ENCODE measurements at places on chromosomes 1 and 21.
A peak's percentile ranks its signal among the peaks of the same experiment; 100 is the strongest.

DNA sequence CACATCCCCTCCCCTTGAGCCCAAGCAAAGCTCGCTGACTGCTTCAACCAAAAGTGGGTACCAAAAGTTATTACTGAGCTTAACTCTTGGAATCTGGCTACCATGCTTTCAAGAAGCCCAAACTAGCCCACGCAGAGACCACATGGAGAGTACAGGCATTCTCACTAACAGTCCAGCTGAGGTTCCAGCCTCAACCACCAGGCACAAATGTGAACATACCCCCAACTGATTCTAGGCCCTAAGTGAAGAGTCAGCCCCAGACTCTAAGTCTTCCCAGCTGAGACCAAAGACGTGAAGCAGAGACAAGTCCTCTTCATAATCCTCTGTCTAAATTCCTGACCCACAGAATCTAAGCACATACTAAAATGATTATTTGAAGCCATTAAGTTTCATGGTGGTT, 36.8 kb downstream of the EVI5 start:
- no peak for DNase-seq

DNA sequence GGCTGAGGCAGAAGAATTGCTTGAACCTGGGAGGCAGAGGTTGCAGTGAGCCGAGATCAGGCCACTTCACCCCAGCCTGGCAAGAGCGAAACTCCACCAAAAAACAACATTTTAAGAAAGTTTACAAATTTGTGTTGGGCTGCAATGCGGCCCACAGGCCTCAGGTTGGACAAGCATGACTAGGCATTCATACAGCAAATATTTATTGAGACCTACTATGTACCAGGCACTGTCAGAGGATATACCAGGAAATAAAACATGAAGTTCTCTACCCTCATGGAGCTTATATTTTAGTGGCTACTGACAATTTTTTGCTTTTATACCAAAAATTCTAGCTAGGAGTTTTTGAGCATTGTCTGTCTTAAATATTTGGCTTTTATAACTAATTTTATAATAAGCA, 23.7 kb downstream of the GNB1 start:
- DNase-seq, result no peak

DNA sequence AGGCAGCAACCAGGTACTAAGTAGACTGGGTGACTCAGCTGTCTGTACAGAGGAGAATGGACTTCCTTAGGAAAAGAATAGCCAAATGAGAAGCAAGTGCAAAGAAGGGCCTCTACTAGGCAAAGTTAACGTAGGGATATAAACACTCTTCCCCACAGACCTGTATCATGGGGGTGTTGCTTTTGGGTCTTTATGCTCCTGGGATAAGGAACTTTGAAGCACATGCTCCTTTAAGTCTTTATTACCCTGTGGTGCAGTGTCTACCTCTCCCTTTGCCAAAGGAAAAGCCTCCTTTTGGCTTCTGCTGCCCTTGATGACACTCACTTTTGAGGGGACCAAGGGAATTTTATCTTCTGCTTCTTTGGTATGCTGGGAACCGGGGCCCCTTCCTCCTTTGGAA, 5.0 kb downstream of the RFX5 start:
- no peak for DNase-seq

DNA sequence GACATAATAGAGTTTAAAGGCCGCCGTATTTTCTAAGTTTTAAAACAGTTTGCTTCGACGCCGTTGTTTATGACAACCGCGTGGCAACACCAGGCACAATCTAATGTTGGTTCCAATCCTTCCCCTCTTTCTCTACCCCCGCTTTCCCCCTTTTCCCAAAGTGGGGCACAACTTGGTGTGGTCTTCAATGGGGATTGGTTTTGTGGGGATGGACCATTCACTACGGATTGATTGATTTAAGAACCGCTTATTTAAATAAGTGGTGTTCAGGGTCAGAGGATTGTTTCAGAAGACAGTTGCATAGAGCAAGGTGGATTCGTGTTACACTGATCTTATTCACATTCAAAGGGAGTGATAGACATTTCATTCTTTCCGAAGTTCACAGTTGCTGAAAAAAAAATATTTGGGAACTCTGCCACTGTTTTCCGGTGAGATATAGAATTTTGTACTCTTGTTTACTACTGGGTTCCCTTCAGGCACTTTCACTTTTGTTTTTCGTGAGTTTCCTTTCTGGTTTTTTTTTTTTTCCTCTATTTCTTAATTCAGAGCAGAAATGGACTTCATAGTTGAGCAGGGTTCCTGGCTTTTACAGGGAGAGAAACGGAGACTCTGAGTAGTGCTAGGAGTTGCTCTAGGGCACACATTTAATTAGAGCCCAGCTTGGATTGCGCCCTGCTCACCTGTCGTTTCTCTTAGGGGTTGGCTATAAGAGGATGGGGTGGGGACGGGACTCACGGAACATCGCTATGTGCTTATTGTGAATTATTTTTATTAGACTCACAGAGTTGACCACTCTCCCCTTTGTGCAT, 79.6 kb upstream of the AK4 start:
- DNase-seq, result no peak

GRCh38 chr1:55622074-55622473, 406.9 kb upstream of the USP24 start:
- DNase-seq, result no peak

DNA sequence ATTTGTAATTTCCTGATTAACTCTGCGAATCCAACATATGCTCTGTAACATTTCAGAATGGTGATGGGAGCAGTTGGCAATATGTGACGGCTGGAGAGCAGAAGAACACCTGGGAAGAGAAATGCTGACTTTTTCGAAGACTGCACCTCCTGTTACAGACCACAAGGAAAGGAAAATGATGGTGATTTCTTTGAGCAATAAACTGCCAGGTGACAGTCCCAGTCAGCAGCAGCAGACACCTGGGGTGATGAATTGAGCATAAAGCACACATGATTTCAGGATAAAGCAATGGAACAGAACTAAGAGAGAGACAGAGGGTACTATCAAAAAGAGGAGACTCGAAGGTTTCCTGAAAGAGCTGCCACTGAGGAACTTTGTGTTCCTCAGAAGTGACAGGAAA, 528.6 kb downstream of the NEGR1 start:
- DNase-seq, result no peak

- DNase-seq, result no peak
Measured at GRCh38 chr1:28512058-28512611, 6.3 kb downstream of the RCC1 start.

DNA sequence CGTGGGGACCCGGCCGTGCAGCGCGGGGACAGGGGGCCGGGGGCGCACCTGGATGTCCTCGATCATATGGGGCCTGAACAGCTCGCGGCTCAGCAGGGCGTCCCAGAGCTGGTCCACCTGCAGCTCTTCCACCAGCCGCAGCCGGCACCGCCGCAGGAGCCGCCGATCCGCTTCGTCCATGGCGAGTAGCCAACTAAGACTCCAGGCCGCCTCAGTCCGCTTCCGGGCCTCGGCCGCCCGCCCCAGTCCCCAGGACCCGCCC, at the start of gene CASP9:
CASP9 (minus strand) TSS at position 195 of the 262 bp plus-strand sequence; CDS start at position 180, 15 bp downstream.
- DNase-seq, result no peak

DNA sequence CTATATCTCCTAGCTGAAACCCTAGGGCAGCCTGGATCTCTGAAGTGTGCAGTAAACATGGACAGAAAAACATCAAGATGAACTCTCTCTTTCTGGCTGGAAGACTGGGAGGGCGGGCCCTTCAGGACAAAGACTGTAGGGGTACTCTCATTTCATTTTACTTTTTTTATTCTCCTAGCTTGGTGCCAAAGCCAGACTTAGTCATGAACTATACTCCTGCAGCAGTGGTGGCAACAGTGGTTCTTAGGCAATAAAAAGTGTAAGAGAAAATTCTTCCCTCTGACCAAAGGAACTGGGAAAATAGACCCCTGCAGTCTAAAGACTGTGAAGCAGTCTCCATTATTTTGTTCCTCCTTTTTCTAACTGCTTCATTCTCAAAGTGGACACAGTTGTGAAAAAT, 213.8 kb upstream of the JUN start:
- DNase-seq, result no peak

- DNase-seq, result no peak
Measured at GRCh38 chr1:35923791-35924221, 7.1 kb upstream of the AGO3 start.

DNA sequence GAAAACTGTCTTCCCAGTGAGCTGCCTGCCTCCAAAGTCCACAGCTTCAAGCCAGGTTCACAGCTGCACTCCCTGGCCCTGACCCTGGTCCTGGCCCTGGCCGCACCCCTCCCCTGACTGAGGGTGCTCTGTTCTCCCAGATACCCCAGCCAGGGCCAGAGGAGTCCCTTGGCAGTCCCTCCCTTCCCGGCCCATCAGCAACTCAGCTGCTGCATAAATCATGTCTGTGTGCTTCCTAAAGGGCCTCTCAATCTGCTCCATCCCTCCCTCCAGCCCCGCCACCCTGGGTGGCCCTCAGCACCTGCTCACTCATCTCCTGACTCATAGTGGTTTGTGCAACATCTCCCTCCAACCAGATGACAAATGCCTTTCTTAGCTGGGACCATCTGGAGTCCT, 24.8 kb upstream of the C1orf174 start:
- peak; percentile 18 for DNase-seq

DNA sequence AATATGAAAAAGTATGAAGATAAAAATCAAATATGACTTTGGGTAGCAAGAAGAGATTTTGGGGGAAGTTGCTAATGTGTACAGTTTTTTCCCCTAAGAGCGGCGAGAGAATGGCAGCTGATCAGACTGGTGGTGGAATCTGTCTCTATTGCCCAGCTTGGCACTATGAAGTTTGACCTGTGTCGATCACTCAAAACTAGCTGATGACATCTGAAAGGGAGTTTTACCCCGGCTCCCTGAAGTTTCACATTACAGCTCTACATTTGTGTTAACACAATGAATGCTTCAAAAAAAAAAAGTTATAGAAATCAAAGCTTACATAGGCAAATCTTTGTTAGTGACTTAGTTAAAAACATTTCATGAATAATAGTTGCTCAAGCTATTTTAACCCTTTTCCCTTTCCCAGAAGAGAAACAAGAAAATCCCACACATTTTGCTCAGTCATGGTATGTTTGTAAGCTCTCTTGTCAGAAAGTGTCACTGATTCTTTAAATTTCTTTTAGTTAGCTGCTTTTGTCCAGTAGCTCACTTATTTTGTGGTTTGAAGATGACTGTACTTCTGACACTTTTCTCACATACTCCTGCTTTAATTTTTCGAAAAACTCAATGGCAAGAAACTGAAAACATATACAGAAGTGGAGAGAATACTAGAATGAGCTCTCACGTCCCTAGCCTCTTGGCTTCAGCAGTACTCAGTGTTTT, 41.3 kb downstream of the DYRK1A start:
- DNase-seq, result no peak

DNA sequence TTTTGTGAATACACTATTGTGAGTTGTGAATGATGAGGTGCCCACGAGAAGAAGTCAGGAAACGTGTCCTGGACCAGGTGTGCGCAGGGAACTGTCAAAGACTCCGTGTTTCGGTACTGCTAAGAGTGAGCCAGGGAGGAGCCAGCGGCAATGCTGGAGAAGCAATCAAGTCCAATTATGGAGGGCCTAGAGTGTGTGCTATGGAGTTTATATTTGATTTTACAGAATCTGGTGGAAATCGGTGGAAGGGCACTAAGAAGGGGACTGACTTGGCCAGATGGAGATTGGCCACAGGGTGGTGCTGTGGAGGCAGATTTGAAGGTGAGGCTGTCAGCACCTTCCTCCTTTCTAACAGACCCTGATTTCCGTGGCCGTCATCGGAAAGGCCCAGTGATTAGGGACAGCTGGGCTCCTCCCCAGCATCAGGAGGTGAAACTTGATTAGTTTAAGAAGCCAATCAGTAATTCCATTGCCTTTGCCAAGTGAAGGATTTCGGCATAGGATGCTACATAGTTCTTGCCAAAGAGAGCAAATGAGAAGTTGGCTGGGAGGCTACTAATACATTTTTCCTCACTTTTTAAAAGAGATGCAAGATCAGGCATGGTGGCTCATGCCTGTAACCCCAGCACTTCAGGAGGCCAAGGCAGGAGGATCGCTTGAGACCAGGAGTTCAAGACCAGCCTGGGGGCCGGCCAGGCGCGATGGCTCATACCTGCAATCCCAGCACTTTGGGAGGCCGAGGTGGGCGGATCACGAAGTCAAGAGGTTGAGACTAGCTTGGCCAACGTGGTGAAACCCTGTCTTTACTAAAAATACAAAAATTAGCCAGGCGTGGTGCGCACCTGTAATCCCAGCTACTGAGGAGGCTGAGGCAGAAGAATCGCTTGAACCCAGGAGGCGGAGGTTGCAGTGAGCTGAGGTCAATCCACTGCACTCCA, 7.0 kb downstream of the PTCH2 start:
- DNase-seq, result peak; percentile 92

DNA sequence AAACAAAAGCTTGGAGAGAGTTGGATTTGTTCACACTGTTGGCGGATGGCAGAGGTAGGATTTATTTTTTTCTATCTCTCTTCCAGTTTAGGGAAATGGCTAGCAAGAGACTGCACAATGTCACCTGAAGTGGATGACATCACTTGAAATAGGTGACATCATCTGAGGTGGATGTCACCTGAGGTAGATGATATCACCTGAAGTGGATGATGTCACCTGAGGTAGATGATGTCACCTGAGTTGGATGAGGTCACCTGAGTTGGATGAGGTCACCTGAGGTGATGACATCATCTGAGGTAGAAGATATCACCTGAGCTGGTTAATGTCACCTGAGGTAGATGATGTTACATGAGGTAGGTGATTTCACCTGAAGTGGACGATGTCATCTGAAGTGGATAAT, 413.4 kb downstream of the DSCAM start:
- no peak for DNase-seq

DNA sequence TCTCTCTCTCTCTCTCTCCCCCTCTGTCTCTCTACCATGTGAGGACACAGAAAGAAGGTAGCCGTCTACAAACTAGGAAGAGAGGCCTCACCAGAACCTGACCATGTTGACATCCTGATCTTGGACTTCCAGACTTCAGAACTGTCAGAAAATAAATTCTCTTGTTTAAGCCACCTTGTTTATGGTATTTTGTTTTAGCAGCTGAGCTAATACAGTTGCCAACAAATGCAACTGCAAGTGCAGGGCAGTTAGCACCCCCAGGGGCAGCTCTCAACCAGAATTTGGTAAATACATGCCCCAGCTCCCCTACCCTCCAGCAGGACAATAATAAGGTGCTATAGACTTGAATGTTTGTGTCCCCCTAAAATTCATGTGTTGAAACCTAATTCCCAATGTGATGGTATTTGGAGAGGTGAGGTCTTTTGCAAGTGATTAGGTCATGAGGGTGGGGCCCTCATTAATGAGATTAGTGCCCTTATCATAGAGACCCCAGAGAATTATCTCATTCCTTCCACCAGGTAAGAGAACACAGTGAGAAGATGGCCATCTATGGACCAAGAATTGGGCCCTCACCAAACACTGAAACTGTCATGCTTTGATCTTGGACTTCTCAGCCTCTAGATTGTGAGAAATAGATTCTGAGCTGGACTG, 6.7 kb upstream of the SLC45A1 start:
- DNase-seq, result no peak

- DNase-seq, result no peak
Measured at GRCh38 chr1:74513411-74514300, 1.2 kb upstream of the LRRC53 start.

Measured in left cardiac atrium (tissue), 4 donors.